ENCODE measurements at places on chromosomes 16 and 17.

GRCh38 chr16:57773019-57773418, 29.3 kb downstream of the KIFC3 start:
- no peak for DNase-seq

- no peak for DNase-seq
Observed at GRCh38 chr16:16780588-16780987, 401.6 kb downstream of the NPIPA7 start.

GRCh38 chr16:72511171-72511570, 339.2 kb upstream of the PMFBP1 start:
- no peak for DNase-seq

DNA sequence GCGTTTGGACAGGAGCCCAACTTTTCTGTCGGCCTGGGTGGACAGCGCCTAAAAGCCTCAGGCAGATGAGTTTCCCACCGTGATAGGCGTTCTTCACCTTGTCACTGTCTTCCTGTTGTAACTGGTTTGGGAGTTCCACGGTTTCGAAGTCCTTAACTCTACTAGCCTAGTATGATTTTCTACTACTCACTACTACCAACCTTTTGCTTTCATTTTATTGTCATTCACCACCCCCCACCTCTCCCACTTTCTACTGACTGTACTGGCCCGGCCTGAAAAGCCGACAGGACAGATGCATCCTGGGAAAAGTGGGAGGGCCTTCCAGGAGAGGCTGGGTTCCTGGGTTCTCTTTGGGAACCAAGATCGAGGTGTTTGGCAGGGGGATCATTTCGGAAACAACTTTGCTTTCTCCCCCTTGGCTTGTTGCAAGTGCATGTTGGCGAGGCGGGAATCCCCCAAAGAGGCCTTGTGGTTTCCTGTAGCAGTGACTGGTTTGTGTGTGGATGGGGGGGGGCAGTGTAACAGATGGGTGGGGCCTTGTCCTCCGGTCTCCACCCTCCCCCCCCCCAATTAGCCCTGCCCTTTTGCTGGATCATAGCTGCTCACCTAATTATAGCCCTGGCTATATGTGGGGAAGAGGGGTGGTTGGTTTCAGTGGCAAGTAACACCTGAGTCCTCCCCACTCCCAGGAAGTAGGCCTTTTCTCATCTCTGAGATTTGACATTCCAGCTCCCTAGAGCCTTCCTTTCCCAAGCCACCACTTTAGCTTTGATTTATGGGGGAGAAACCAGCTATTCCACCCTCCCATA, 1.4 kb downstream of the EIF5A start:
- peak; percentile 54 for DNase-seq

- DNase-seq: peak; percentile 24
Observed at GRCh38 chr16:89266521-89267134, 49.1 kb downstream of the ZNF778 start.

DNA sequence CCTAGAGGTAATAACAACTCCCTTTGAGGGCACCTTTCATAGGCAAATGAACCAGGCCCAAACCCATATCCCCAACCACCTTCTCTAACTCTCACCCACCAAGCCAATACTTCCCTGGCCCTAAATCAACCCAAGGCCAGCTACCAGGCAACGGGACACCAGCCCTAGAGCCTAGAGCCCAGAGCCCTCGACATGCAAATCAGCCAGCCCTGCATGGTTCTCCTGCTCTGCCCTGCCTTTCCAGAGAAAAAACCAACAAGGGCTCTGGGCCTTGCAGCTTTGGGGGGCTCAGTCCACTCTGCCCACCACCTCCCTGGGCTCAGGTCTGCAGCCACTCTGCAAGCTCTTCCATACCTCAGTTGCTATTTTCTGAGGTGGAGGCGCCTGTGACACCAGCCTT, 55.0 kb downstream of the PITPNM3 start:
- no peak for DNase-seq

DNA sequence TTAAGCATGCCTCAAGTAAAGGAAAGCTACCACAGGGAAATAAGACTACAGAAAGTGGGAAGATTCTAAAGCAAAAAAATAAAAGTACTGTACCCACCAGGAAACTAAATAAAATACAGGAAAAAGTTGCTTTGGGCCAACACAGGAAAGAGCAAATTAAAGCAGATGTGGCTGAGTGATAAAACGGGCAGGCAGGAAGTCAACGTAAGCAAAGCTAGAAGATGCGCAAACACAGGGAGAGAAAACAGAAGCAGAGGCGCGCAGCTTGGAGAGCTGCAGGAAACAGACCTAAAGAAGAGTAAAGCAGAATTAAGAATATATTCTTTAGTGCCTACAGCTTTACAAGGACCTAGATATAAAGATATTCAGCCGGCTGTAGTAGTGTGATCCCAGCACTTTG, 21.7 kb downstream of the USP36 start:
- no peak for DNase-seq

- DNase-seq: no peak
Observed at GRCh38 chr16:67104845-67105244, 4.9 kb upstream of the PHAF1 start.

- peak; percentile 17 for DNase-seq
Observed at GRCh38 chr17:37848690-37849616, 75.3 kb upstream of the TBC1D3K start.
